ENCODE measurements at places on chromosomes 7 and 10.

- no peak for DNase-seq
Observed at GRCh38 chr10:67487199-67487598, 208.8 kb downstream of the CTNNA3 start.

DNA sequence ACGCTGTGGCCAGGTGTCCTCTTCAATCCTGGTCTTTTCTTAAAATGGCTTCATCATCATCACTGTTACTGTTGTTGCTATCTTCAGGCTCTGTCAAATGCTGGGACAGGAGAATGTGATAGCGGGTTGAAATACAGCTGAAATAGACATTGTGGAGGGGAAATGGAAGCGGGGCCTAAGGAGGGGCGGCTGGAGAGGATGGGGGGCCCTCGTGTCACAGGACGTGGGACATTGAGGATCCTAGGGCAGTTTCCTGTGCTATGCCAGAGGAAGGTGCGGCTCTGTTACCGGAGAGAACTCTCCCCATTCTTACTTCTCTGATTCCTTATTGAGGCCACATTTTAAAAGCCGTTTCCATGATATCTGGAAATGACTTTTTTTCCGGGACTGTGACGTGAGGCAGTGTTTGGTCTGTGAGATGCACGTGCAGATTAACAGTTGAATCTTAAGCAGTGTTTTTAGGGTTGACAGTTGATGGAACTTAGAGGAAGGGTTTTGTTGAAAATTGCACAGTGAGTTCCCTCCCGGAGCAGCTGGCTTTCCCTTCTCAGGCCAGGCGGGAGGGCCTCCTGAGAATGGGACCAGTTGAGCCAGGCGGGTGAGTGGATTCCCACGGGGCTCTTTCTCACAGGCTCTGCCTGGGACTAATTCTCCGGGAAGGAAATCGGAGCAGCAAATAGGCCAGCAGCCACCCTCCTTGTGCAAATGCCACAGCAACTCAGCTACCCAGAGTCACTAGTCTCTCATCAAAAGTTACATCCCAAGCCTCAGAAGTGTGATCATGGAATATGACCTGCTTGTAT, 125.2 kb downstream of the TACC2 start:
- DNase-seq: no peak

DNA sequence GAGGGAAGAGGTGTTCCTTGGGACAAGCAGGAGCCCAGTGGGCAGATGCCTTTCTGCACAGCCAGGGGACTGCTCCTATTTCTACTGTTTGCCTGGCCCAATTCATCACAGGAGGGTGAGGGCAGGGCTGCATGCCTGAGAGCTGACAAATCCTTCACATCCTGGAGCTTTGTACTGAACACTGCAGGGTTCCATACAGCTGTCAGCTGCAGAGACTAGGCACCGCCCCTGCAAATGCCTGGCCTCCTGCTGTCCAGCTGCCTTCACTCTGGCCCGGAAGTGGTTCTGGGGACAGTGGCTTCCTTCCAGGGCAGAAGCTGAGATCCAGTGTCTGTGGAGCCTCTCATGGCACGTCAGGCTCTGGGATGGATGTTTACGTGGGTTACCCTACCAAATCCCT, 470.7 kb downstream of the DNAJB6 start:
- DNase-seq: no peak

DNA sequence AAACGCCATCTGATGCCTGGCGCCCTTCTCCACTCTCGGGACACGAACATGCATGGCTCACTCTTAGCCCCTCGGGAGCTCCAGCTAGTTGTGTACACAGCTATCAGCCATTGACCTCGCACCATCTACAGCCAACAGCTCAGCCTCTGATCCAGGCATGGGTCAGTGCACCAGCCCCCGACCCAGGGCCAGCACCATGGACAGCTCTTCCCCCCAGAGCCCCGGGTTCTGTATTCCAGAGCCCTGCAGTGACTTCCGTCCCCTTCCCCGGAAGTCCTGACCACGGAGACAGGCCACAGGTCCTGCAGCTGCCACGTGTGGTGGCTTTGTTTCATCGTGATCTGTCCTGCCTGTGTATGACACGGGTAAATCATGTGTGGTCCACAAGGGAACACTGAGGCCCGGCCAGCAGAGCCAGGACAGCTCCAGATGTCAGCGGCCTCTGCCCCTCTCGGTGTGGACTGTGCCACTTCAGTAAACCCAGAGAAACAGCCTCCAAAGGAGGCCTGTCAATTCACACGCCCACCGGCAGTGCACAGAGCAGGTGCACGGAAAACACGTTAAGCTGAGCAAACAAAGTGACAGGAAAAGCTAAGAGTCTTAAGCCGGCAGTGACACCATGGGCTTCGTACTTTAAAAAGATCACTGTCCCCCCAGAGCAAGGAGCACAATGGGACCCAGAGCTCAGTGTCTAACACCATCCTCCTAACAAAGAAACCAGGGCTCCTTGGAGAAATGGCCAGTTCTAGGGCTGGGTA, 13.0 kb downstream of the STK32C start:
- no peak for DNase-seq

- peak; percentile 67 for DNase-seq
Observed at GRCh38 chr7:39746103-39746819, 122.9 kb downstream of the RALA start.

DNA sequence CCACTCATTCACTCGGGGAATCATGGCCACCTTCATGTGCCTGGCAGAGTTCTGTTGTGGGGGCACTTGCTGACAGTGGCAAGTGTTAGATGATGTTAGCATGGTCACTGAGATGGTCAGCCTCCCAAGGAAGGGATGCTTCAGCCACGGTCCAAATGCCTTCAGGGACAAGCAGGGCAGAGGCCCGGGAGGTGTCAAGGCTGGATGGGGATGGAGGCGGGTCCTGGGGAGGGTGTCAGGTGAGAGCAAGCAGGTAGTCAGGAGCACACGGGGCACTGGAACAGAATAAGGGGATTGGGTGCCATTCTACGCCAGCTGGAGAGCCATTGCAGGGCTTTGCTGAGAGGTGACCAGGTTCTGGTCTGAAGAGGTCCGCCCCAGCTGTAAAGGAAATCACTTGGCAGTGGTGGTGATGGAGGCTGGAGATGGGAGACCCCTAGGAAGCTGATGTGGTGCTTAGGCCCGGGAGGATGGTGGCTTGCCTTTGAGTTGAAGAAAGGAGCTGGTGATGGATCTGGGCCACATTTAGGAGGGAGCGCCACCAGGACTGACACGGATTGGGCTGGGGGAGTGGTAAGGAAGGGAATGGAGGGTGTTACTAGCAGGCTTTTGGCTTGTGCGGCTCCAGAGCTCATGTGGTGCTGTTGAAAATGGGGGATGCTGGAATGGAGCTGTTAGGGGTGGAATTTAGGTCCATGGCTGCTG, 24.1 kb downstream of the AGAP3 start:
- no peak for DNase-seq

GRCh38 chr7:92678291-92678920, 88.2 kb upstream of the FAM133B start:
- no peak for DNase-seq

GRCh38 chr10:100621360-100622205, 85.8 kb downstream of the HIF1AN start:
- DNase-seq: no peak

DNA sequence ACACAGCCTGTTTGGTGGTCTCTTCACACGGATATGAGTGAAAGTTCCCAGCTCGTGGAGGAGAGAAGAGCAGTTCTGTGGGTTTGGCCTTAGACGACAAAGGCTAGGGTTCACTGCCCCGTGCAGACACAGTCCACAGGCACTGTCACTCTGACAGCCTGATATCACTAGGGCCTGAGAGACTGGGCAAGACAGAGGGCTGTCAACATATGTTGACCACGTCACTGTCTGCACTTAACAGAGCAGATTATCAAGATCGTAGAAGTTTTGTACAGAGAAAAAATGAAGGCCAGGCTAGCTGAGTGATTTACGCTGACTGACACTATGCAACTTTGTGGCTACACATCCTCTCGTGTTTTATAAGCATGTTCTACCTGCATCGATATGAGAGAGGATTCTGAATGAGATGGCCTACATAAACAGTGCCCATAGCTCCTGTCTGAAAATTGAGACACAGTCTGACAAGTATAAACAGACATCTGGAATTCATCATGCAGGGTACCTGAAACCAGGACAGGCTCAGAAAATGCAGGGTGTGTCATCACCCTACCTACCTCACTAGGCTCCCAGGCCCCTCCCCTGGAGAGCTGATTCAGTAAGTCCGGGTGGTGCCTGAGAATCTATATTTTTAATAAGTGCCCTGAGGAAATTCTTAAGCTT, 120.0 kb downstream of the SGMS1 start:
- no peak for DNase-seq

- no peak for DNase-seq
Observed at GRCh38 chr10:18279173-18279572, 138.9 kb downstream of the CACNB2 start.

DNA sequence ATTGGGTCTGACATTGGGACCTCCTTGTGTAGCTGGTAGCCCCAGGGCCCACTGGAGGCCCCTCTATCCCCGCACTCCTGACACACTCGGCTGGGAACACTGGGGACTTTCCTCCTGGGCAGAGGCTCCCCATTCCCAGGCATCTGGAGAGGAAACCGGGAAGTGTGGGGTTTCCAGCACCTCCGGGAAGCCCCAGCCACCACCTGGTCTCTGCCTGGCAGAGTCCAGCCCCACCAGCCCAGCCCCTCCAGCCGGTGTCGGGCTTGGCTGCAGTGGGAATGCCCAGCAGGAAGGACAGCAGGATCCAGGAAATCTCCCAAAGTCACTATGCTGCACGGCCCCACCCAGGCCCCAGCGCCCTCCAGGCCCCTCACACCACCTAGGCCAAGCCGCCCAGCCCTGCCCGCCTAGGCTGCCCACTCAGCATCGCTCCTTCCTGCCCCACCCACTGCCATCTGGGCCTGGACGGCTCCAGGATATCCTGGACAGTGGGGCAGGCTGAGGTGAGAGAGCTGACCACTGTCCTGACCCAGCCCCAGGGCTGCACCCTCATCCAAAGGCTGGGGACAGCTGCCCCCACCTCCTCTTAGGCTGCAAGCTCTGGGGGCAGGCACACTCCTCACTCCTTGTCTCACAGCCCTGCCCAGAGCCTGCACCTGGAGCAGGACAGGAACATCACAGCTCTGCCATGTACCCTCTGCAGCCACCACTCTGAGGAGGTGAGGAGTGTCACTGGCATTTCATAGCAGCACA, 11.8 kb downstream of the RASGEF1A start:
- DNase-seq: no peak

DNA sequence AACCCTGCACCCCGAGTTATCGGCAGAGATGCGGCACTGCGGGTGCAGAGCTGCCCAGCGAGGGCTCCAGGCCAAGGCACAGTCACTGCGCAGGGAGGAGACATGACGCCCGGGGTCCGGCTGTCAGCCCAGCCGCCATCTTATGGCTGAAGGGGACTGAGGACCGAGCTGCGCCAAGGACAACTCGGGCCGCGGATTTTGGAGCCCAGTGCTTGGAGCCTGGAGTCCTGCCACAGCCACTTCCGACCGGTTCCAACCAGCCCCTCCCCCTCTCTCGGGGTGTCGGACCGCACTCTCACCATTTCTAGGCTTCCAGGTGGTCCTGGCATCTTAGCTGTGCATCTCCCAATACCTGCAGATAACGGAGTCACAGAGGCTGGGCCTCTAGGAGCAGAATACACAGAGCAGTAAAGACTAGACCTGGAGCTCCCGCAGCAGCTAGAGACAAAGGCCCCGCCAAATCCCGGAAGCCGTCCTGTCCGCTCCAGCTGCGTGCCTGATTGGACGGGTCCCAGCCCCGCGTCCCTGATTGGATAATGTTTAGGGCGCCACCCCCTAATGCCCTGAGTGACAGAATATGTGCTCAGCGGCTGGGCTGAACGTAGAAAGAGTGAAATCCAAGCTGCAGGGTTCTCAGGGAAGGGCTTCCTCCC, at the start of gene ZNF680:
ZNF680 (minus strand) TSS at position 446 of the 653 bp plus-strand sequence; CDS start at position 329, 117 bp downstream.
- DNase-seq: peak; percentile 76

GRCh38 chr10:44404741-44405437, 20.0 kb upstream of the CXCL12 start:
- no peak for DNase-seq

GRCh38 chr7:40403703-40404476, 269.1 kb downstream of the SUGCT start:
- DNase-seq: no peak

- no peak for DNase-seq
Observed at GRCh38 chr10:70426823-70427222, 14.7 kb downstream of the NODAL start.

- DNase-seq: no peak
Observed at GRCh38 chr7:112067632-112068540, 138.3 kb downstream of the DOCK4 start.

- no peak for DNase-seq
Observed at GRCh38 chr7:144653449-144653848, 182.4 kb downstream of the TPK1 start.

DNA sequence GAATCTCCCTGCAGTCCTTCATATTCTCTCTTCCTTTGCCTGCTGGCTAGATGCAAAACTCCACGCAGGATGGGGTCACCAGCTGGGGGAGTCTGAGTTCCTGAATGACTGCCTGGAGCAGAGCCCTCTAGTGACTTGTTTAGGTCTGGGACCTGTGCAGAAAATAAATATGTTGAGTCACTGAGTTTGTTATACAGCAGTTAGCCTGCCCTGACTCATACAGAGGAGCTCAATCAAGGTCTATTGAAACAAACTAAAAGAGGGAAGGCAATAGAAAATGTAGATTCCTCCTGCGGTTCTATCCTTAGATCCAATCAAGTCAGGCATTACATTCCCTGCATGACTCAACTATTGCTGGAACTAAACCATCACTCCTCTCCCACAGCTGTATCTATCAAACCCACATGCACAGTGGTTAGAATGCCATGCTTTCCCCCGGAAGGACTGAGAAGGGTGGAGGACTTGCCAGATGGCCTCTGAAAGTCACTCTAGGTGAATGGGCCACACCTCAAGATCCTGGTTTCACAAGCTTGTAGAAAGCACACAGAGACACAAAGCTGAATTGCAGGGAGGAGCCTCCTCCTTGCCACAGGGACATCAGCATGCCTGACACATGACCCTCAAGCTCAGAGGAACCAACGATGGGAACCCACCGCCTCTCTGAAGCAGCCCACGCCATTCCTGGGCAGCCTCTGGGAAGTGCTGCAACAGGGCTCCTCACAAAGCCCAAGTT, 73.9 kb downstream of the SH3PXD2A start:
- no peak for DNase-seq

Data from hypothalamus (tissue), 51 donors.